ENCODE measurements at places on chromosomes 7 and 10. TPM values are rescaled to one million over a fixed set of nuclear protein-coding genes. Genes with fewer than 3 reads are reported as not detected.
A peak's percentile ranks its signal among the peaks of the same experiment; 100 is the strongest.

CFAP69 gene
- 3.4 TPM for total RNA-seq

DNA sequence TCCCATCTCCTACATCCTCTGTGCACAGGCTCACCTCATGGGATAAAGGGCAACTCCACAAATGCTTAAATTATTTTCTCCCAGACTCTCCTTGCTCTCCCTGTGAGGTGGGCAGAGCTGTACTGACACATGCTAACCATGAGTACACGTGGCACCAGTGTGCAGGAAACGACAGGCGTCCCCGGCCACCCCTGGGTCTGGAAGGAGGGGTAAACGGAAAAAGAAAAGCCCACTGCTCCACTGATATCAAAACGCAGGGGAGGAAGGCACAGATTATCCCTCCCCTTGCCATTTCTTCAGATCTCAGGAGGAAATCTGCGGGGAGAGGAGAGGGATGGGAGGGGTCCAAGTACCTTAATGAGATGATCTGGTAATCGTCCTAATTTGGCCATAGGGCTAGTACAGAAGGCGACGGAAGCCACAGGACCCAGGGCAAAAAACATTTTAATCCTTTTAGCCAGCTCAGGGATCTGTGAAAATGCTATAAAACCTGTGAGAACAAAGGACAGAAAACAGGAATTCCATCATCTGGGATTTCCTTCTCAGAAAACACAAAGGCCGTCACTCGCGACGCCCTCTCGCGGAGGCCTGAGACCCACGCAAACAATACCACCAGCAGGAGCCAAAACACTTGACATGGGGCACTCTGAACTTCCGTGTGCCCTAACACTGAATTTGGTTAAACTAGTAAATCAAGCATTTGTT lies 17.8 kb upstream of the CH25H start:
- peak overlapping the region; percentile 24 for H3K27ac ChIP-seq
- no peaks in the 10 kb centered on the region for H3K4me1 ChIP-seq
- H3K4me3 ChIP-seq: peak overlapping the region; percentile 5
- H3K27me3 ChIP-seq: no peaks in the 10 kb centered on the region
- H3K36me3 ChIP-seq: peaks cover 5% of the 10 kb centered on the region
- DNase-seq: no peak

DNA sequence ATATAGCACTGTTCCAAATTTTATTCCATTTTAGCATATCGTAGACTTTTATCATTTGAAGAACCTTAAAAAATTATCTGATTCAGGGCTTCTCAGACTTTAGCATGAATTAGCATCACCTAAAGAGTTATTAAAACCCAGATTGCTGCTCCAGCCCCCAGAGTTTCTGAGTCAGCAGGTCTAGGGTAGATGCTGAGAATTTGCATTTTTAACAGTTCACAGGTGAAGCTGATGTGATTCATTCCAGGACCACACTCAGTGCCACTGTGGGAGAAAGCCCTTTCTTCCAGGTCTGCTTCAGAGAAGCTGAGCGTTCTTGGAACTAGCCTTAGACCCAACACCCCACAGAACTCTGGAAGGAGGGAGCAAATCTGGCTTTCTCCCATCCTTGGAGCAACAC lies 174.1 kb upstream of the YAE1 start:
- no peaks in the 10 kb centered on the region for H3K36me3 ChIP-seq
- H3K27me3 ChIP-seq: no peaks in the 10 kb centered on the region
- H3K27ac ChIP-seq: no peak overlapping the region
- no peak overlapping the region for H3K4me3 ChIP-seq
- DNase-seq: no peak

GRCh38 chr10:24883176-24883575 lies 69.2 kb downstream of the PRTFDC1 start:
- DNase-seq: no peak
- no peaks in the 10 kb centered on the region for H3K36me3 ChIP-seq
- no peak overlapping the region for H3K4me3 ChIP-seq
- H3K4me1 ChIP-seq: peaks cover 7% of the 10 kb centered on the region
- no peaks in the 10 kb centered on the region for H3K27me3 ChIP-seq

DNA sequence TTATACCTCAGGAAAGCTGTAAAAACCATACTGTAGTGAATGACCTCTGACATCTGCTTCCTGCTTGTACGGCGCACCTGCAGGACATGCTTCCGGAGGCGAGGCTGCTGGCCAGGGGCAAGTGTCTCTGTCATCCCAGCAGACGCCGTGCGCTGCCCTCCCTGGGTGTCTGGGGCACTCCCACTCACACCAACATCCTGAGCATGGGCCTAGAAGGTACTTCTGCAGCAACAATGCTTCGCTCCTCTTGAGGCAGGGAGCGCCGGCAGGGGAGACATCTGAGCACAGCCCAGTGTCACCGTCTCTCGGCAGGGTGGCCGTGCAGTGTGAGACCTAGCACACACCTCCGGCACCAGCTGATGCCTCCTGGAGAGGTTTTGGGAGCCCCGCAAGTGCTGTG lies 269.2 kb downstream of the MAD1L1 start:
- H3K4me3 ChIP-seq: no peak overlapping the region
- H3K4me1 ChIP-seq: no peaks in the 10 kb centered on the region
- H3K36me3 ChIP-seq: no peaks in the 10 kb centered on the region
- no peak overlapping the region for H3K27ac ChIP-seq
- no peaks in the 10 kb centered on the region for H3K27me3 ChIP-seq

DNA sequence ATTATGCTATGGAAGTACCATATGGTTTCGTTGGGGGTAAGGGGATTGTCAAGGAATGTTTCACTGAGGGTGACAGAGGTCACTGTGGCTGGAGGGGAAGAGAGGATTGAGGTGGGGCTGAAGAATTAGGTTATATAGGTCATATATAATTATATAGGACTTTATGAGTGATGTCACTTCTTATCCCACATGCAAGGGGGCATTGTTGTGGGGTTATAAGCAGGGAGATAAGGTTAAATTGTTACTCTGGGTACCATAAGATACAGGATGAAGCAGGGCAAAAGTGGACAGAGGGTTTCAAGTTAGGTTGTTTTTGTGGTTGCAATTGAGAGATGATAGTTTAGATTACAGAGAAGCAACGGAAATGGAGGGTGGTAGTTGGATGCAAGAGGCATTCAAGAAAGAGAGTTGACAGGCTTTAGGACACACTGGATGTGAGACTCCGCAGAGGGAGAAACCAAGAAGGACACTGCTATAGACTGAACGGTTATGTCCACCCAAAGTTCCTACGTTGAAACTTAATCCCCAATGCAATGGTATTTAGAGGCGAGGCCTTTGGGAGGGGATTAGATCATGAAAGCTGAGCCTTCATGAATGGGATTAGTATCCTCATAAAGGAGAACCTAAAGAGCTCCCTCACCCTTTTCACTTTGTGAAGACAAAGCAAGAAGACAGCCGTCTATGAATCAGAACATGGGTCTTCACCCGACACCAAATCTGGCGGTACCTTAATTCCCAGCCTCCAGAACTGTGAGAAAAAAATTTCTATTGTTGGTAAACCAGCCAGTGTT lies 7.0 kb upstream of the PRR15 start:
- no peak for DNase-seq
- no peak overlapping the region for H3K27ac ChIP-seq
- no peaks in the 10 kb centered on the region for H3K27me3 ChIP-seq

- peaks cover 23% of the 10 kb centered on the region for H3K4me1 ChIP-seq
- H3K27me3 ChIP-seq: no peaks in the 10 kb centered on the region
- no peak for DNase-seq
- no peaks in the 10 kb centered on the region for H3K36me3 ChIP-seq
These were observed 170.8 kb upstream of the HABP2 start for GRCh38 chr10:113381981-113382509.

DNA sequence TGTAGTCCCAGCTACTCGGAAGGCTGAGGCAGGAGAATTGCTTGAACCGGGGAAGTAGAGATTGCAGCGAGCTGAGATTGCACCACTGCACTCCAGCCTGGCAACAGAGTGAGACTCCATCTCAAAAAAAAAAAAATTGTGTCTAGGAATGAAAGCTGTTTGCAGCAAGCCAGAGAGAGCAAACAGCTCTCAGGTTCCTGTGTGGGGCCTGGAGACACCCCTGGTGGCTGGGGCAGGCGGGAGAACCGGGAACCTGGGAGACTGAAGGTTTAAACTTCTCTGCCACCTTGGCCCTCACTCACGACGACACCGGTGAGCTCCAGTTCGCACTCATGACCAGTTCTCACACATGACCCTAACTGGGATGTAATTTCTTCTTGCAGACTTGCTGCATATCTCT lies 13.2 kb upstream of the UNCX start:
- H3K4me1 ChIP-seq: peaks cover 5% of the 10 kb centered on the region
- no peak for DNase-seq
- peaks cover 28% of the 10 kb centered on the region for H3K27me3 ChIP-seq
- no peaks in the 10 kb centered on the region for H3K36me3 ChIP-seq
- no peak overlapping the region for H3K27ac ChIP-seq
- no peak overlapping the region for H3K4me3 ChIP-seq

- H3K27me3 ChIP-seq: no peaks in the 10 kb centered on the region
- H3K4me3 ChIP-seq: no peak overlapping the region
- H3K36me3 ChIP-seq: peaks cover 37% of the 10 kb centered on the region
These were observed 2.2 kb downstream of the FASTK start for GRCh38 chr7:151078233-151079040.

- H3K36me3 ChIP-seq: no peaks in the 10 kb centered on the region
- no peak for DNase-seq
- H3K4me1 ChIP-seq: no peaks in the 10 kb centered on the region
- H3K4me3 ChIP-seq: no peak overlapping the region
These were observed 224.6 kb upstream of the FERD3L start for GRCh38 chr7:19369806-19370205.

- peaks cover 11% of the 10 kb centered on the region for H3K4me1 ChIP-seq
- H3K27me3 ChIP-seq: no peaks in the 10 kb centered on the region
- DNase-seq: peak; percentile 42
- peaks cover 7% of the 10 kb centered on the region for H3K36me3 ChIP-seq
These were observed 12.3 kb downstream of the STX1A start for GRCh38 chr7:73707045-73707631.

- H3K4me1 ChIP-seq: no peaks in the 10 kb centered on the region
- H3K27me3 ChIP-seq: no peaks in the 10 kb centered on the region
- no peak overlapping the region for H3K4me3 ChIP-seq
- no peak overlapping the region for H3K27ac ChIP-seq
- no peaks in the 10 kb centered on the region for H3K36me3 ChIP-seq
These were observed 108.9 kb downstream of the UNCX start for GRCh38 chr7:1341361-1342089.

ASAH2 gene
- 0.11 TPM for total RNA-seq

DNA sequence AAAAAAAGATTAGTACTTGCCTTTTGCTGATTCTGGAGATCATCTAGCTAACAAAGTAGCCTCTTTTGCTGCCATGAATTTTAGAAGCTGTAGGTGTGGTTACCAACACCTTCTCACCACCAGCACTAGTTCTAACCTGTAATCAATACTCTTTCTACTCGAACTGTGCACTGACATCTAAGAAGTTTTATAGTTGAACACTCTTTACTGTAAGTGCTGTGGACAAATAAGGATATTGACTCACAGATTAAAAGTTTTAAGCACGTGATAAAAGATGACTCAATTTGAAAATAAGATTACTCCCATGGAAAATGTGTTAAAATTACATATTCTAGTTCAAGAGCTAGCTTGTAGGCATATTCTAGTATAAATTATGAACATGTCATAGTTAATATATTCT lies 89.9 kb downstream of the REEP3 start:
- no peak overlapping the region for H3K27ac ChIP-seq
- no peak for DNase-seq
- no peaks in the 10 kb centered on the region for H3K4me1 ChIP-seq
- no peaks in the 10 kb centered on the region for H3K27me3 ChIP-seq
